ENCODE measurements at places on chromosomes 3 and 15. TPM values are rescaled to one million over a fixed set of nuclear protein-coding genes. Genes with fewer than 3 reads are reported as not detected.

Gene CCR4
- total RNA-seq = 0.30 TPM

Gene OR5K2
- total RNA-seq = not detected

Gene SCG5
- total RNA-seq = not detected

Gene STRIT1
- total RNA-seq = not detected

Gene LNP1
- total RNA-seq = 5.0 TPM

Gene SKOR1
- 0.42 TPM for total RNA-seq

Gene GREM1
- total RNA-seq = 0.30 TPM

Gene AEN
- 10.1 TPM for total RNA-seq

Gene ECE2
- total RNA-seq = not detected

Gene DGKG
- total RNA-seq = 2.4 TPM
